ENCODE measurements at places on chromosomes 16 and 17. TPM values are rescaled to one million over a fixed set of nuclear protein-coding genes. Genes with fewer than 3 reads are reported as not detected.

MPV17L gene
- 2.2 TPM for total RNA-seq

CCT6B gene
- total RNA-seq, result 4.4 TPM

RAPGEFL1 gene
- 2.1 TPM for total RNA-seq

TRPV3 gene
- total RNA-seq, result 0.36 TPM

TSPOAP1 gene
- total RNA-seq, result 0.87 TPM

DNA sequence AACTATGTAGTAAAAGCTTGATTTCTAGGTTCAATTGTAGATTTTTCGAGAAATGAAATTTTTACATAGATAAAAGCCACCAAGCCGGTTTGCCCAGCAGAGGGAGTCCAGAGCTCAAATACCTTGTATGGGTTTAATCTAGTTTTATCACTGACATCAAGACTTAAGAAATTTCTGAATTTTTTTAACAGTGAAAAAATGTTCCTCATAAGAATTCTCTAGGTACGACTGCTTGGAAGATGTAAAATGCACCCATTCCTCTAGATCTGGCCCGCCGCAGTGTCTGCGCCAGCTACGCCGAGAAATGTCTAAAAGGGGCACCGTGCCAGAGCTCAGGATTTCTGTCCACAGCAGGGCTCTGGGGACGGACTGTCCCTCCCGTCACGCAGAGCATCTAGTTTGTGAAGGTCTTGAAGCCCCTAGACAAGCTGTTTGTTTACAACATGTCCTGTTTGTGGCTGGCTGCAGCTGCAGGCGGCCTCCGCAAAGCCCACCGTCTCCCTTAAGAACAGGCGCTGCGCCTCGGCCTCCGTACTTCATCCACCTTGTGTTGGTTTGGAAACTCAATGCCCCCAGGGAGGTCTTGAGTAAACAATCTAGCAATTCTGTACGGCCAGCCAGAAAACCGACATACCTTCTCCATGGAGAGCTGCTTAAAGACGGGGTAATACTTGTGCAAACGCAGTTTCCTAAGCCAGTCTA is 24.8 kb downstream of the MAP1LC3B start:
- DNase-seq, result no peak

DNA sequence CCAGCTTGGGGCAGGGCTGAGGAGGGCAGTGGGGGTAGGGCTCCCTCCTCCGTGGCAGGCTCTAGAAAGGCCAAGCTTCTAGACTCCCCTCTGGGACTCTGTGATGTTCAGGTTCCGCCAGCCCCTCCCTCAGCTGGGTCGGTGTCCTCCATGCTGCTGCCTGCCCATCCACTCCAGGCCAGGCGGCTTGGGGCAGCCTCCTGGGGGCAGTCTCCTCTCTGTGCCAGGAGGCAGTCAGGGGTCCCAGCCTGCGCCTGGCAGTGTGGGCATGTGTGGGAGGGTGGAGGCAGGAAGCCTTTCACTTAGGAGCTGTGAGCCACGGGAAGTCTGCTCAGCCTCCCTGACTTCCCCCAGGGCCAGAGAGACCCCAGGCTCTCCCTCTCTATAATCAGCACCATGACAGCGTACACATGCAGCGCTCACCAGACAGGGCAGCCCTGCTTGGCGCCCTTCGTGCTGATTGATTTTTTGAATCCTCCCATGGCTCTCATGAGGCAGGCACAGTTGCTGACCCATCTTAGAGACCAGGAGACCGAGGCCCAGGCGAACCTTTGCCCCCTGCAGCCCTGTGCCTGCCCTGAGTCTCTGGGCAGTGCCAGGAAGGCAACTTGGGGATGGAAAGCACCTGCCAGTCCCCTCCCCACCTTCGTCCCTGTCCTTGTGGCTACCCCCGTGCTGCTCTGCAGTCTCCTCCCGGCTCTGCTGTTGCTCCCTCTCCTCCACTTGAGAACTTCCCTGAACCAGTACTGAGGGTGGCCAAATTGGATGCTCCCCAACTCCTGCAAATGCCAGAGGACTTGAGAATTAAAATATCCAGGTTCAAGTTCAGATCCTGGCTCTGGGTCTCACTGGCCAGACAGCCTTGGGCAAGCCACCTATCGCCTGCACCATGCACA is 234.7 kb upstream of the GSE1 start:
- DNase-seq, result no peak

DNA sequence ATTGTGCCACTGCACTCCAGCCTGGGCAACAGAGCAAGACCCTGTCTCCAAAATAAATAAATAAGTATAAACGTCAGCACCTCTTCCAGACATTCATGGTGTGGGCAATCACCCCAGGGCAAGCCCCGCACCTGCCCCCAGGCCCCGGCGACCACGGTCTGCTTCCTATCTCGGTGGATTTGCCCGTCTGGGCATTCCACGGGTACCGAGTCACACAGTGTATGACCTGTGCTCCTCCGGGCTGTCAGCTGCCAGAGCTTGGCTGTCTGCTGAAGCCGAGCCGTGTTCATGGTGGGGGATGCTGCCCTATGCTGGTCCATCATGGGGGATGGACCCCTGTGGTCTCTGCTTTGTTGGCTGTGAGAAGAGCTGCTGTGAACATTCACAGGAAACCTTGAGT is 15.4 kb downstream of the CYBC1 start:
- no peak for DNase-seq

- DNase-seq, result no peak
These were observed 51.4 kb upstream of the TMEM132E start for GRCh38 chr17:34527908-34528470.

- no peak for DNase-seq
These were observed 2.1 kb downstream of the ANTKMT start for GRCh38 chr16:722835-723633.

GRCh38 chr17:79272666-79273219 is 198.1 kb downstream of the ENGASE start:
- no peak for DNase-seq

GRCh38 chr17:6061290-6061689 is 8.9 kb upstream of the WSCD1 start:
- peak; percentile 69 for DNase-seq

DNA sequence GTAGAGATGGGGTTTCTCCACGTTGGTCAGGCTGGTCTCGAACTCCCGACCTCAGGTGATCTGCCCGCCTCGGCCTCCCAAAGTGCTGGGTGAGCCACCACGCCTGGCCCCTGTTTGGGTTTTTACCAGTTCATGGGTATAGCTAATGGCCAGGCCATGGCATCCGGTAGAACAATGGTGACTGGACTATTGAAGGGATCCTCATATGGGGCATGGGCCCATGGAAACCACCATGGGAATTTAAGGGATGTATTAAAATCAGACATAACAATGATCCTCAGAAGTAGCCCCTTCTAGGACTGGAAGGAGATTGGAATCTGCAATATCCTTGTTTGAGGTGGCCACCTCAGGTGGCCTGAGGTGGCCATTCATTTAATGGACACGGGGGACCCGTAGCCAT is 17.5 kb upstream of the GUCY2D start:
- no peak for DNase-seq

GRCh38 chr16:86556576-86556975 is 1.5 kb upstream of the MTHFSD start:
- DNase-seq, result no peak

GRCh38 chr16:4488499-4488967 is 12.3 kb downstream of the HMOX2 start:
- no peak for DNase-seq

GRCh38 chr17:5355421-5356129 is 63.9 kb downstream of the NUP88 start:
- DNase-seq, result no peak

GRCh38 chr16:29649588-29650494 is 13.2 kb upstream of the SPN start:
- DNase-seq, result no peak

- DNase-seq, result no peak
These were observed 22.9 kb downstream of the ADAM11 start for GRCh38 chr17:44781551-44782325.

DNA sequence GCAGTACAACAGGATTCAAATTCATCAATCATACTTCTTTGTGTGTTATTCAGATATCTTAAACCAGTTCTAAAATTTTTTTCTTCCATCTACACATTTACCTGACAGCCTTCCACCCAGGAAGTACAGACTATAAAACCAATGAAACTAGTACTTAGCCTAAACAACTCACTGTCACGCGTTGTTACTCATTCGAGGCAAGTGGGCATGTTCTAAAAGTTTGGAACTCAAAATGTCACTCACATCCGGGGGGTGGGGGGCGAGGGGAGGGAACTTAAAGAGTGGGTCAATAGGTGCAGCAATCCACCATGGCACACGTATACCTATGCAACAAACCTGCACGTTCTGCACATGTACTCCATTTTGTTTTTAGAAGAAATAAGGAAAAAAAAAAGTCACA is 90.4 kb upstream of the PLEKHM1 start:
- DNase-seq, result no peak

DNA sequence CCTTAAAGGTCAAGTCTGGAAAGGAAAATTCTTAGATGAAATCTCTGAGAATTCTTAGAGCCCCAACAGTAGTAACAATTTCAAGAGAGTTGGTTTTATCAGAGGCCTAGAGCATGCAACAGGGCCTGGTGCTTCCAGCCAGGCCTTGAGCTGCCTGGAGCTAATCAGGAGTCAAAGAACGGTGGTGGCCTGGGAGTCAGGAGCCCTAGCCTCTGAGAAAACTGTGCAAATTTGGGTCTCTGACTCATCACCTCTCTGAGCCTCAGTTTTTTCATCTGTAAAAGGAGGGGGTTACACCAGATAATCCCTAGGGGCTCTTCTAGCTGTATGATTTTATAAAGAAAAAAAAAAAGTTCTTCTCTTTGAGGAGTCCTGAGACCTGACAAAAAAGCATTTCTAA is 227.3 kb upstream of the RPL38 start:
- DNase-seq, result no peak

DNA sequence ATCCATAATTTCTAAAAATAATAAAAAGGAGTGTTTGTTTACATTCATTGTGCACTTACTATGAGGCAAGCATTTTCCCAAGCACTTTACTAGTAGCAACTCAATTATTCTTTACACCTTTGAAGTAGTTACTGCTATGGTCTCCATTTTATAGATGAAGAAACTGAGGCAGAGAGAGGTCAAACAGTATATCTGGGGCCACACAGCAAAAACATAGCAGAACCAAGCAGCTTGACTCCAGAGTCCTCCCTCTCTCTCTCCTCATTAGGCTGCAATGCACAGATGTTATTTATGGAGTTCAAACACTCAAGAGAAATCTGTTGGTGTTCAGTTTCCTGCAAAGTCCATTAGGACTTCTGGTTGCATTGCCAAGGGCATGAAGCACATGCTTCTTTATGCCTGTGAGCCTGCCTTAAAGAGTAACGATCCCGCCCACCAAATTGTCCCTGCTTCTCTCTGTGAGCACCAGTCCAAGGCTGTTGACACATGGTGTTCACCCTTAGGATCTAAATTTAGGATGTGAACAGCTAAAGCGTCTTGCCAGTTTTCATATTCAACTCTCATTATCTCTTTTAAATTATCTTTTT is 44.0 kb downstream of the GPRC5B start:
- no peak for DNase-seq

GRCh38 chr16:88306860-88307545 is 75.8 kb upstream of the ZNF469 start:
- DNase-seq, result peak; percentile 25

- no peak for DNase-seq
These were observed 1.0 kb upstream of the ANTKMT start for GRCh38 chr16:719815-720446.

DNA sequence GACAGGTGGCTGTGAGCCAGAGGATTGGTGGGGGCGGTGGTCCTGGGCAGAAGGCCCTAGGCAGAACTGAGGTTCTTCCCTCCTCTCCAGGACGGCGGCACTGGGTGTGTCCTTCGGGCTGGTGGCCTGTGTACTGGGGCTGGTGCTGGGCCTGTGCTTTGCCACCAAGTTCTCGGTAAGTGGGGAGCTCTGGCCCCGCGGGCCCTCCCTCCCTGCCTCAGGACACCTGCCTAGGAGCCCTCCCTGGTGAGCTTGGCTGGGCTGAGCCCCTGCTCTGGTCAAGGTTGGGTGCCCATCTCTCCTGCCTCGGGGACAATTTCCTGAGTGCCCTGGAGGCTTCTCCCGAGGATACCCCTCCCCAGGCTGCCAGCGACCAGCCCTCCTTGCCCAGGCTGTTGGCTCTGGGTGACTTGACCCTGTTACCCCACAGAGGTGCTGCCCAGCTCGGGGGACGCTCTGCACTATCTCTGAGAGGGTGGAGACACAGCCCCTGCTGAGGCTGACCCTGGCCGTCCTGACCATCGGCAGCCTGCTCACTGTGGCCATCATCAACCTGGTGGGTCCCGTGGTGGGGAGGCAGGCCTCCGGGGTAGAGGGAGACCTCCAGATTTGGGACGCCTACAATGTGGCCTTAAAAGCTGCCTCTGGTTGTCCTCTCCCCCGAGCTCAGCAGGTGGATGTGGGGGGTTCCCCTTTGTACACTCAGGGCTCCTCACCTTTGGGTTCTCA is 42.0 kb downstream of the ADCY7 start:
- no peak for DNase-seq

DNA sequence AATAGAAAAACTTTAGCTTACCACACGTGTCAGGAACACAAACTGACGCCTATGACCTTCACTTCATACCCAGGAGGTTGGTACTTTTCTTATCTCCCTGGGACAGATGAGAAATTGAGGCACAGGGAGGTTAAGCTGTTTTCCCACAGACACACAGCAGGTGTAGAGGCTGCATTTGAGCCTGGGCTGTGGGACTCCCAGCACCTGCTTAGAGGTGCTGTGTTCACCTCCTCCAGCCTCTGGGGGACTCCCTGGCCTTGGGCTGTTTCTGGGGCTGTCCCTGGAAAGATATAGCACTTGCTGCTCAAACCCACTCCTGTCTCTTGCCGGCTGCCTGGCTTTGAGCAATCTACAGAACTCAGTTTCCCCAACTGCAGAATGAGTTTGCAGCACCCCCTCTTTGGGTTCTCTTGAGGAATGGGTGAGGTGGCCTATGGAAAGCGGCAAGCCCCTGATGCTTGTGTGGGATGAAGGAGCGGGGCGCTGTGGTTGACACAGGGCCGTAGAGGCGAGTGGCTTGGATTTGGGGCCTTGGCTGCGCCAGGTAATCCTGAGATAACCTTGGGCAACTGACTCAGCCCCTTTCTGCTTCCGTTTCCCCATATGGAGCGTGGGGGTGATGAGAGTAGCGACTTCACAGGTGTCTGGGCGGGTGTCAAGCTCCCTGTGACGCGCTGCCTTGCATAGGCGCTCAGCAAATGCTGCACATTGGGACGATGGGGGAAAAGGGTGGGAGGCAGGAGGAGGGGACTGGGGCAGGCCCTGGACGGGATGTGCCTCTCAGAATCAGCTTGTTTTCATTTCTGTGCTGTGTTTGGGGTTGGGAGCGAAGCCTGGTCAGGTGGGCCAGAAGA is 104.5 kb upstream of the CIBAR2 start:
- DNase-seq, result no peak

- no peak for DNase-seq
These were observed 100.0 kb downstream of the METRNL start for GRCh38 chr17:83179374-83179773.

DNA sequence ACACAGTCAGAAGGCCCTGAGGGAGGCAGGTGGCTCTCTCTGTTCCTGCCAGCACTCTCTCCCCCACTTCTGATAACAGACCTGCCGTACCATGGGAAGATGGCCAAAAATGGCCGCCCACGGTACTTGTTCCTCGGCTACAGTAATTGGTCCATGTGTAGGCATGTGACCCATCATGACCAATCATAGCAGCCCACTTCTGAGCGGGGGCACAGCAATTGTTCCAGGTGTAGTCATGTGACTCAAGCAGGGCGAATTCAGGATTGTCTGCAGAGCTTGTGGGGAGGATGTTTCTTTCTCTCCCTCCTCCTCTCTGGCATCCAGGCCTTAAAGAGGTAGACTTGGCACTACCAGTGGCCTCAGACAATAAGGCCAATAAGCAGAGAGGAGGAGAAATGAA is 250.4 kb downstream of the MRTFB start:
- no peak for DNase-seq

GRCh38 chr16:59259950-59260319 is 525.8 kb upstream of the GOT2 start:
- no peak for DNase-seq

- DNase-seq, result no peak
These were observed 112.0 kb upstream of the SMURF2 start for GRCh38 chr17:64773836-64774761.
